ENCODE measurements at places on chromosomes 1 and 21. TPM values are rescaled to one million over a fixed set of nuclear protein-coding genes. Genes with fewer than 3 reads are reported as not detected.

Gene RCOR3
- 31.2 TPM for total RNA-seq

Gene TBX15
- total RNA-seq = 0.63 TPM

Gene RYR2
- total RNA-seq = 0.25 TPM

Gene LRRC39
- 3.7 TPM for total RNA-seq

Measured in fibroblast of the aortic adventitia (primary cell).